WTC11 (cell line): ENCODE measurements at places on chromosomes 5 and 9.

GRCh38 chr5:95763941-95764340 is 32.8 kb downstream of the RHOBTB3 start:
- no peaks in the 10 kb centered on the region for H3K27me3 ChIP-seq
- H3K27ac ChIP-seq = no peak overlapping the region
- DNase-seq = no peak
- no peaks in the 10 kb centered on the region for H3K36me3 ChIP-seq

GRCh38 chr5:97476852-97477534 is 293.9 kb upstream of the RIOK2 start:
- no peak overlapping the region for H3K27ac ChIP-seq
- H3K27me3 ChIP-seq = no peaks in the 10 kb centered on the region
- H3K36me3 ChIP-seq = no peaks in the 10 kb centered on the region
- no peaks in the 10 kb centered on the region for H3K4me1 ChIP-seq
- no peak for DNase-seq

DNA sequence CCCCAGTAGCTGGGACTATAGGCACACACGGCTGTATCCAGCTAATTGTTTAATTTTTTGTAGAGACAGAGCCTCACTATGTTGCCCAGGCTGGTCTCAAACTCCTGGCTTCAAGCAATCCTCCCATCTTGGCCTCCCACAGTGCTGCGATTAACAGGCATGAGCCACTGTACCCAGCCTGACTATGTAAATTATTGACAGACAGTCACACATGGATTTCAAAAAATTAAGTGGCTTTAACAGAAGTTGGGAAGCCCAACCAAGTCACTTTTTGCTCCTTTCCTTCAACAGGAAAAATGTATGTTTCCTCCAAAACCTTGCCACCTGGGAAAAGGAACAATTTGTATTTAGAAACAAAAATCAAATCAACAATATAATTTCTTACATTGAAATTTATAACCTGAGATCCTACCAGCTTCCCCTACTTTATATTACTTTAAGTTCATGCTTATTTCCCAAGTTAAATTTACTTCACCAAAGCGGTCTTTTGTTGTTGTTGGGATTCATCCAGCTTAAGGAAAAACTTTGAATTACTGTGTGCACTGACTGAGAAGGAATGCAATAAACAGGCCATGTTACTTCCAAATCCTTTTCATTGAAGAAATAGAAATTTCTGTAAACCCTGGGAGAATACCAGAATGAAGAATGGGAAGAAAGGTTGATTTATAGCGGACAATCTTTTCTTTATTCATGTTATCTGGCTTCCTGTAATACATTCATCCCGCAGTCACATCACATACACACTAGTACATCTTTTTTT is 8.6 kb downstream of the PCA3 start:
- no peak overlapping the region for H3K27ac ChIP-seq
- no peaks in the 10 kb centered on the region; the same call in 1 of the 2 replicates for H3K27me3 ChIP-seq
- no peaks in the 10 kb centered on the region for H3K4me1 ChIP-seq
- no peak for DNase-seq
- no peaks in the 10 kb centered on the region for H3K36me3 ChIP-seq

GRCh38 chr9:99825172-99826046 is 3.7 kb downstream of the NR4A3 start:
- H3K36me3 ChIP-seq = no peaks in the 10 kb centered on the region
- DNase-seq = peak; percentile 39
- H3K27ac ChIP-seq = no peak overlapping the region

GRCh38 chr9:81182431-81182830 is 506.9 kb downstream of the TLE1 start:
- H3K4me3 ChIP-seq = no peak overlapping the region
- no peaks in the 10 kb centered on the region for H3K4me1 ChIP-seq
- H3K27ac ChIP-seq = no peak overlapping the region
- no peaks in the 10 kb centered on the region for H3K27me3 ChIP-seq

DNA sequence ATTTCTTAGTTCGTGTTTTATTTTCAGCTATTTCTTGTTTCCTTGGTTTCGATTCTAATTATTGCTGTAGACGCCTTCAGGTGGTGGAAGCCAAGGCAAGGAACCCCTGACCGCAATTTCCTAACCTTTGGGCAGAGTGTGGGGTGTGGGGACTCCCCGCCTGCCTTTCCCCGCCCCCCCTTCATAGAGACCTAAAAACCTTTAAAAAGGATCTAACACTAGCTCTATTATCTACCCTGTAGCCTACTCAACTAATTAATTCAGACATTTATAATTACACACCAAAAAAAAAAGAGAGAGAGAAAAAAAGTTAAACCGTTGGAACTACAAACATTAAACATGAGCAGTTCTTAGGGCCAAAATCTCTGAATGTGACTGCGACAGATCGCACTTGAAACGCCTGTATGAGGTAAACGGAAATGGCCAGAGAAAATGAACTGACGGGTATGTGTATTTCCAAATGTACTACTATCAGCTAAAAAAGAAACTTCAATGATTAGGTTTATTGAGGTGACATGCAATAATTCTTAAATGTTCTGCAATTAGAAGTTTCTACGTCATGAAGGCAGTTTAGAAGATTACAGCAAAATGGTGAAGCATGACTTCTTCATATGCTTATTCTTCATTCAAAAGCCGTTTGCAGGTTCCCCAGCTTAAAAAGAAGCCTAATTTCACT is 19.0 kb upstream of the FER start:
- H3K27me3 ChIP-seq = no peaks in the 10 kb centered on the region
- DNase-seq = no peak
- no peaks in the 10 kb centered on the region for H3K36me3 ChIP-seq
- H3K27ac ChIP-seq = peak overlapping the region; percentile 80
